ENCODE measurements at places on chromosomes 6 and 20. TPM values are rescaled to one million over a fixed set of nuclear protein-coding genes. Genes with fewer than 3 reads are reported as not detected.

Gene IL17A
- not detected for polyA plus RNA-seq

Gene BMP2
- not detected for polyA plus RNA-seq

Gene CNPY3
- polyA plus RNA-seq: 92.7 TPM

Gene OR2J3
- polyA plus RNA-seq: not detected

Gene BANF2
- polyA plus RNA-seq: not detected

Gene ACTL10
- polyA plus RNA-seq: 4.4 TPM

Gene BMP6
- 0.07 TPM for polyA plus RNA-seq

Gene GTSF1L
- not detected for polyA plus RNA-seq

Gene SOBP
- not detected for polyA plus RNA-seq

Gene ADAT2
- 1.2 TPM for polyA plus RNA-seq

Gene EYA2
- polyA plus RNA-seq: not detected

Gene SAMD5
- polyA plus RNA-seq: not detected

Gene MUC21
- not detected for polyA plus RNA-seq

Gene HTR1E
- not detected for polyA plus RNA-seq

Gene DACT2
- polyA plus RNA-seq: not detected

Gene ADGB
- not detected for polyA plus RNA-seq

Gene EMILIN3
- polyA plus RNA-seq: not detected

Gene PPDPF
- polyA plus RNA-seq: 83.1 TPM

Gene EEF1E1
- polyA plus RNA-seq: 41.0 TPM
